ENCODE measurements at places on chromosomes 5 and 9. TPM values are rescaled to one million over a fixed set of nuclear protein-coding genes. Genes with fewer than 3 reads are reported as not detected.

The CCDC183 gene
- total RNA-seq: 1.1 TPM

The TAF11L10 gene
- total RNA-seq: not detected

The SOWAHA gene
- 0.06 TPM for total RNA-seq

The SMIM33 gene
- not detected for total RNA-seq

The TMEM232 gene
- 1.7 TPM for total RNA-seq

The SET gene
- total RNA-seq: 158 TPM

The WWC1 gene
- 3.4 TPM for total RNA-seq

DNA sequence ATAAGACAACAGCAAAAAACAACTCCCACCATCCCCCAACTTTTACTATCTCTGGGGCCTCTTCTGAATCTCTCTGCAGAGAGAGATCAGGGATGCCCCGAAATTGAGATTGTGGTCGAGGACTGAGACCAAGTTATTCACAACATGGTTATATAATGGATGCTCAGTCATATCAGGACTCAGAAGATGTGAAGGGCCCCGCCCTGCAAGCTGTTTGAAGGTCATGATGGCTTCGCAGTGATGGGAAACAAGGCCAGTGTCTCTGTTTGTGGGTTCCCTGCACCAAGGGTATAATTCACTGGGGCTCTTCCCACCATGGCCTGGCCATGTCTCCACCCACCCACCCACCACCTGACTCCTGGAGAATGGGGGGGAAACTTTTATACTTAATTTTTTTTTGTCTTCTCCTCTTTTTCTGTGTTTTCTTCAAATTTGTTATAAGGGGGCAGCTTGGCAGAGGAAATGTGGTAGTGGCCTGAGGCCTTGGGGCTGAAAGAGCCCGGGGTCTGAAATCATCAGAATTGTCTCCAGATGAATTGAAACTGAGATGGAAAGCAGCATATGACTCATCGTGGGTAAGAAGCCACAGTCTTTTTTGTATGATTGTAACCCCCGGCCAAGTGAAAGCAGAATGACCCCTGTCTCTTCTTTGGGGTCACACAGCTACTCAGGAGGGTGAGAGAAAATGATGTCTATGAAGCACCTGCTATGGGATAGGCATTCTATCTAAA lies 15.0 kb upstream of the TEX48 start:
- no peak for DNase-seq

- no peak for DNase-seq
Measured at GRCh38 chr9:8408575-8409190, 609.1 kb upstream of the DMAC1 start.

- peak; percentile 84 for DNase-seq
Measured at GRCh38 chr9:136093995-136094881, 851 bp downstream of the NACC2 start.

DNA sequence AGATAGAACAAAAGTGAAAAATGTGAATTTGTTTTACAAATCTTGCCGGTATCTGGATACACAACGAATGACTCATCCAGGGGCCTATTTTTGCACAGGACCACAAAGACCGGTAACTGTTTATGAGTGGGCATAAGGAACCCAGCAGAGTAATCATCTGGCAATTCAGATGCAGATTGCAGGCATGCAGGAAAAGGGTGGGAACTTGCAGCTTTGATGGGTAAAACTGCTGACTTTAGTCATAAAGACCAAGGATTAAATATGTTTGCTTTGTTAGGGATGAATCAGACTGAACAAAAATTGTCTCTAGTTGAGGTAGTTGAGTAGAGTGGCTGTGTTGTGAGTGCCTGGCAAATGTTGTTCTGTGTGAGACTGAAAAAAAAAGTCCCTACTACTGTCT lies 309.6 kb upstream of the CCNH start:
- no peak for DNase-seq

GRCh38 chr9:130140706-130141105 lies 31.5 kb upstream of the NCS1 start:
- no peak for DNase-seq

DNA sequence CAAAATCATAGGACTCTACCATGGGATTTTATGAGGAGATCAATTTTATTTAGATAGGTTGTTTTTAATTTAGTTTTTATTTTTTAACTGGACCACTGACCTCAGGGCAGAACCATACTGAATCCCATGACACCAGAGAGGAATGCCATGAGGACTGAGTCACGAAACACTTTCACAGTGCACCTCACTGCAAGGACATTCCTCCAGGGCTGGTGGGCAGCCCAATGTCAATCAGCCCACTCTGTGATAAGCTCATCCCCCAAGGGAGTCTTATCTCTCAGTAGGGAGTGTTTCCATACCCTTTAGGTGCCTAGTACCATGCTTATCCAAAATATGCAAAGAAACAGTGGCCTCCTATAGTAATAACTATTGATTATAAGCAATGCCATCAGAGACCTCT lies 224.5 kb upstream of the CDH6 start:
- DNase-seq: no peak

DNA sequence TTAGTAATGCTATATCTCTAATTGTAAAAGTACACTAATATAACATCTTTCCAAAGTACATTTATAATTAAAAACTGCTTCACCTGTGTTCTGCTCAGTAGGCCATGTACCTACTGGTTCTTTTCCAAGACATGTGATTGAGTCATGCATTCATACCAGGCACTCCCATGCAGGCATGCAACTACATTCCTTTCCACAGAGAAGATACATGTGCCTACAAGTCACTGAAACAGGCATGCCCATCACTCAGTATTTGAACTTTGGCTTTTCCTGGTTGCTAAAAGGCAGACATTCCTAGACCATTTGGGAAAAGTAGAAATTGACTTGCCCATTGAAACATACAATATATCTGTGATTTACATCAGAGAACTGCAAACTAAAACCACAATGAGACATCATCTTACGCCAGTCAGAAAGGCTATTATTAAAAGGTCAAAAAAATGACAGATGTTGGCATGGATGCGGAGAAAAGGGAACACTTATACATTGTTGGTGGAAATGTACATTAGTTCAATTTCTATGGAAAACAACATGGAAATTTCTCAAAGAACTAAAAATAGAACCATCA lies 148.3 kb upstream of the MOCS2 start:
- DNase-seq: no peak
